Left lung (tissue), 14 donors: ENCODE measurements at places on chromosomes 3 and 15. TPM values are rescaled to one million over a fixed set of nuclear protein-coding genes. Genes with fewer than 3 reads are reported as not detected.

DNA sequence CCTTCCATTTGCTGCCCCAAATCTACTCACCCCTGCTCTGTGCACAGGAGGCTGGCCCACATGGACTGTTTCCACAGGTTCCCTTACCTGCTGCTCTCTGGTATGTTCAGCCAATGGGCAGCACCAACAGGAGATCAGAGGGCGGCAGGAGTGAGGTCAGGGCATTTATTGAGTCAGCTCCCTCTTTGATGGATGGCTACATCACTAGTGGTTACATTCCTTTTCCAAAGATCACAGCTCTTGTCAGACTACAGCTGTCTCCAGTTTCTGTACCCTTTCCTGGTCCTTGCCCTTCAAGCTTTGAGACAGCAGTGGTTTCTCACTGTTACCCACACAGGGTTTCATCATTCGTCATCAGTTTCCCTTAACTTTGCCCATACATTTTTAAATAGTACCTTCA lies 325.1 kb downstream of the SUCLG2 start:
- no peak for DNase-seq

CHRNA5 gene
- polyA plus RNA-seq = 1.1 TPM

DNA sequence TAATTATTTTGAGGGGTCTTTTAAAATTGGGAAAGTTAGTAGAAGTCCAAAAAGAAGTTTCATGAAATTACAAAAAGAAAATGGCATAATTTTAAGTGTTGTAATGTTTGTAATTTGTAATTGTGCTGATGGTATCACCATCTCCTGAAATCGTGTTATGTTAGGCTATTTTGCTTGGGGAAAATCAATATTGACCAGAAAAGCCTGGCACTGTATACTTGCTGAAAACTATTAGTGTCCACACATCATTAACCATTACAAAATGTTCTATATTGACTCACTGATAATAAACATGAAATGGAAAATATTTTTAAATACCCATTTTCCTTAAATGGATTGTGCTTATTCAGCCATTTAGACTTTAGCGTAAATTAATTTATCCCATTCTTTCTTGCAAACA lies 40.3 kb upstream of the ZBED2 start:
- DNase-seq = no peak

- DNase-seq = no peak
These were observed 480.5 kb upstream of the PROK2 start for GRCh38 chr3:72265256-72266015.

CLDN16 gene
- 0.29 TPM for polyA plus RNA-seq

GRCh38 chr15:62858343-62858742 lies 184.2 kb upstream of the TPM1 start:
- no peak for DNase-seq

VPS18 gene
- 12.1 TPM for polyA plus RNA-seq

CILP gene
- polyA plus RNA-seq = 1.6 TPM

- DNase-seq = peak; percentile 73
These were observed 20.4 kb downstream of the FAH start for GRCh38 chr15:80173022-80173759.

MED12L gene
- polyA plus RNA-seq = 0.76 TPM

DNA sequence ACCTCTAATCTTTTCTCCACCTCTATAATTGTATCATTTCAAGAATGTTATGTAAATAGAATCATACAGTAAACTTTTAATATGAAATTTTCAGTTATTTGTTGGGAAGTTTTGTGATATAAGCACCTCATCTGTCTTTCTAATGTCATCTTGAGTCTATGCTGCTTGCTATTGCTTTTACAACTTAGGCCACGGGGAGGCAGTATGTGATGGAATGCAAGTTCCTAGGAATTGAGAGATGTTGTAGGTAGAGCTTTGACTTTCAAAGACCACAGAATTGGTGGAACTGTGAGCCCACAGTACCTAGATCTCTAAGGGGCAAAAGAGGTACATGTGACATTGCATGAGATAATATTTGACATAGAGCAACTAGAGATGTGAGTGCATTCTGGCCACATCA lies 328.3 kb downstream of the MFSD1 start:
- DNase-seq = no peak

GRCh38 chr15:70710714-70711113 lies 52.6 kb downstream of the UACA start:
- DNase-seq = no peak

HRG gene
- polyA plus RNA-seq = 0.24 TPM

GRCh38 chr3:138919325-138919724 lies 27.6 kb downstream of the FOXL2 start:
- no peak for DNase-seq

DNA sequence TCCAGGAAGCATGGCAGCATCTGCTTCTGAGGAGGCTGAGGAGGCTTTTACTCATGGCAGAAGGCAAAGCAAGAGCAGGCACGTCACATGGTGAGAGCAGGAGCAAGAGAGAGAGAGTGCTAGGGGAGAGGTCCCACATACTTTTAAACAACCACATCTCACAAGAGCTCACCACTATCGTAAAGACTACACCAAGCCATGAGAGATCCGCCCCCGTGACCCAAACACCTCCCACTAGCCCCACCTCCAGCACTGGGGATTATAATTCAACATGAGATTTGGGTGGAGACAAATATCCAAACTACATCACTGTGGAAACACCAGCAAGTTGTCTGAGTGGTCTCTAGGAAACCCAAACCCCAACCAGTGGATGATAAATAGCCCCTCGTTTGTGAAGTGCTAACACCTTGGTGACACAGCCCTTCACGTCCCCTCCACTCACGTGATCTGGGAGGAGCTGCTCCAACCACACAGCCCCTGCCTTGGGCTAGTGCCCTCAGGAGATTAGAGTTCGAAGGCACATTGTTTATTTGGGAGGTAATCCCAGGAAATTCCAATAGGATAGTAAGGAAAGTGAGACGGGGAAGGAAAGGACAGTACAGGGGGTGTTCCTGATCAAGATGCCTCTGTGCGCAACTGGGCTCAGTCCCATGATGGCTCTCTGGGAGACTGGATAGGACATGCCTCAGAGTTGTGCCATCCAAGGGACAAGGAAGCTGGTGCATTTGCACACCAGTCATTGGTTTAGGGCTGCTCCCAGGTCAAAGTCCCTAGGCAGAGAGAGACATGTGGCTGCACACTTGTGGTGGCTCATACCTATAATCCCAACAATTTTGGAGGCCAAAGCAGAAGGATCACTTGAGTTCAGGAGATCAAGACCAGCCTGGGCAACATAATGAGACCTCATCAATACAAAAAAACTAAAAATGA lies 80.6 kb upstream of the CTNNB1 start:
- DNase-seq = no peak

DNA sequence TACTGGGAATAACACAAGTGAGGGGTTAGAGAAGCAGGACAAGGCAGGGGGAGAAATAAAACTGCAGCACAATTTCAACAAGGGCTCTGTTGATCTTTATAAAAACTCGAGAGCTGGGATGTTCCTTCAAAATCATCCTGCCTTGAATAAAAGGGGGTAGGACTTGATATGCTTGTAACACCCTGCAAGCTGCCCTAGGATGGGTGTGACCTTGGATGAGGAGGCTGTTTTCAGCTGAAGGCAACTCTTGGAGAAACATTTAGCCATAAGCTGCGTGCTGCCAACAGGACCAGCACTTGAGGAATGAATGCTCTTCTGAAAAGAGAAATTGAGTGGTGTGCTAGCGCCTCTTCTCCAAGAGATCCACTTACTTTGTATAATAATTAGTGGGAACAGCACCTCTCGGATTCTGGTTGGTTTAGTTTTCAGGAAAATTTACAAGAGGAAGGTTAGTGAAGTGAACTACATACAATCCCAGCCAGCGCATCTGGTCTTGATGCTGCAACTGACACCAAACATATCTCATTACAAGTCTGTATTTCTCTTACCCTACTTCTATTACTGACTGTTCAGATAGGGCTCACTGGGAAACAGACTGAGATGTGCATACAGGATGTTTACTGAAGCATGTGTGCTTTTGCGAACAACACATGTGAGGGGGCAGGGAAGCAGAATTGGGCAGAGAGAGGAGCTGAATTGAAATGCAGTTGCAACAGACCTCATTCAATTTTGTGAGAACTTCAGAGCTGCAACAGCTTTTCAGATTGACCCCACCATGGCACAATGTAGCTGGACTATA lies 643.0 kb upstream of the GOLIM4 start:
- no peak for DNase-seq

GRCh38 chr3:94996743-94997142 lies 933.9 kb downstream of the NSUN3 start:
- DNase-seq = no peak

DNA sequence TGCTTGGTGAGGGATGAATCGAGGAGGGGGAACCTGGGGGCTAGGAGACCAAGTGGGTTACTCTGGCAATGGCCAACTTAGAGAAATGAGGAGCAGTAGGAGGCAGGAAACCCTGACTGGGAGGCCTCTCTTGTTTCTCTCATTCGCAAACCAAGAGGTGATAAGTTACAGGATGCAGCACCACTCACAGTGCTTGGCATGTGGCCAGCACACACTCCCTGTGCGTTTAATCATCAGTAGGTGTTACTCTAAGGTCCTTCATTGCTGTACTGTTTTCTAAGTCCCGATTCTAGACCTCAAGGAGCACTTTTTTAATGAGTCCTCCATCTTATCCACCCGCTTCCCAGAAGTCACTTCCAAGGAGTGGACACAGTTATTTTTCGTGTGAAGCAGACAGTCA lies 314.1 kb upstream of the TRIM42 start:
- DNase-seq = no peak

ISL2 gene
- not detected for polyA plus RNA-seq

AGBL1 gene
- polyA plus RNA-seq = 0.01 TPM

GRCh38 chr3:12560505-12561190 lies 3.8 kb downstream of the MKRN2 start:
- DNase-seq = no peak

GRCh38 chr3:156349978-156350377 lies 204.9 kb downstream of the SSR3 start:
- DNase-seq = no peak

- no peak for DNase-seq
These were observed 10.3 kb downstream of the PRR20G start for GRCh38 chr3:127277561-127277960.
